ENCODE measurements at places on chromosomes 2 and 18.

GRCh38 chr2:224220586-224221255 is 181.2 kb downstream of the FAM124B start:
- no peak for DNase-seq

DNA sequence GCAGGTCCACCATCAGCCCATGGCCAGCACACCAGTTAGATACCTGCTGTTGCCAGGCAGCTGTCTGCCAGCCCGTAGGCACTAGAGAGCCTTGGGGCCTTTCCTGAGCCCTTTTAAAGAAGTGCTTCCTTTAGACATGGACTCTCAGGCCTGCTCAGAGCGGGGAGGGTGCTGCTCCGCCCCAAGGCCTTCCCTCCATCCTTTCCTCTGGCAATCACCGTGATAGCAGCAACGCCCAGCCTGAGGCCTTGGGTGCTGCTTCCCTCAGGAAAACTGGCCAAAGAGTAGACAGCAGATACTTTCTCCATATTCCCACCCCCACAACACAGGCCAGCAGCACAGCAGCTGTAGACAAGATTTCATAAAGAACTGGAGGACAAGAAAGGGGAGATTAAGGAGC is 22.3 kb upstream of the C1QL2 start:
- DNase-seq = no peak

DNA sequence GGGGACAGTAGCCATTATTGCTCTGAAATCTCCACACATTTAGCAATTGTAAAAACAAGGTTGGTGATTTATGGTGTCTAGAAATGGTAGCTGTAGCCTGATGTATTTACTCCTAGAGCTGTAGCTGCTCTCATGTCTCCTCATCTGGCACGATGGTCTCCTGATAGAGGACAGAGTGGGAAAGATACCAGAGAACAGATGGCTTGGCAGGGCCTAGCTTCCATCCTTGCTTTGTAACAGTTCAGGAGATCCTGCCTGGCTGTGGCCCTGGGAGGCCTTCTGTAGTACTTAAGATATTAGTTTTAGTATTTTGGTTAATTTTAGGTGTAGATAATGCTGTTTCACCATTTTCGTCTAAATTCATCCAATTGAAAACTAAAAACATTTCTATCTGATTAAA is 6.7 kb downstream of the ATG16L1 start:
- no peak for DNase-seq

- DNase-seq = no peak
Measured at GRCh38 chr2:70830366-70830765, 5.2 kb downstream of the CD207 start.

DNA sequence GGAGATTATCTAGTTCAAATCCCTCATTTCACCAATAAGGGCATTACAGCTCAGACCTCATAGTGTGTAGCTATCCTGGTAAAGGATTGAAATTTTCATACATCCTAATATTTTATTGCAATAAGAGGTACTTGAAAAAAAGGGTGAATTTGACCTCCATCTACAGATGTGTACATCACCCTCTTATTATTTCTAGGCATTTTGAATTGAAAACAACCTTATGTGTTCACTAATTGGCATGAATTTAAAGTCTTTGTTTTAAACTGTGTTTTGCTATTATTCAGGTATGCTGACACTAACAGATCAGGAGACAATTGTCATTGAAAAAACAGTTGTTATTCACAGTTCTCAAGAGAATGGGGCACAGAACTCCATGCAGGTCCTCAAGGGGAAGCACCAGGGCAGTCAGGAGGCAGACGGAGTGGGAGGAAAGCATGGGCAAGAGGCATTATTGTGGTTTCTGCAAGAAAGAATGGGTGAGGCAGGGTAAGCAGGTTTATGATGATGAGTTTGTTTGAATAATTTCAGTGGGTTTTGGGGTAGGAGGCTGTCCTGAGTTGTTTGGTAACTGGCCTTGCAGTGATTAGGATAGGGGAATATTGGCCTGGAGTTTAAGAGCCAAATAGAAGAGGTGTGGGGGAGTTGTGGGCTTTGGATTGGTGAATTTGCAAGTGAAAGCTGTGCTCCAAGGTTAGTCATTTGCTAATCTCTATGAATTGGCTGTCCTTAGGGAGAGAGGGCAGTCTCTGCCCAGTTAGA is 194.6 kb downstream of the GPD2 start:
- no peak for DNase-seq

GRCh38 chr2:203225423-203226039 is 13.3 kb upstream of the CYP20A1 start:
- DNase-seq = peak; percentile 27

DNA sequence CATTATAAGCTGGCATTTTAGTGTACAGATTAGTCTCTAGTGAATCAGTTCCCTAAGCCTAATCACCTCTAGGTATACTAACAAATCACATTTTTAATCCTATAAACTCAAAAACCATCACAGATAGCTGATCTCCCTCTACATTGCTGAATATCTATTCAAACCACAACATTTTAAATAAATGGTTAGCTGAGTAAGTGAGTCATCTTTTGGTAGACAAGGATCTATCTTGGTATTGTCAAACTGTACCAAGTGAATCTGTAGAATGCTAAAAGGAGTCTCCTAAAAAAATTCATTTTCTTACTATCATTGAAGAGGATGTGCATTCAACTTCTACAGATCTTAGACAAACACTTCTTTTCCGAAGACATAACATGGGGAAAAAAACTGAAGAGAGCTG is 40.7 kb downstream of the INO80D start:
- DNase-seq = no peak

DNA sequence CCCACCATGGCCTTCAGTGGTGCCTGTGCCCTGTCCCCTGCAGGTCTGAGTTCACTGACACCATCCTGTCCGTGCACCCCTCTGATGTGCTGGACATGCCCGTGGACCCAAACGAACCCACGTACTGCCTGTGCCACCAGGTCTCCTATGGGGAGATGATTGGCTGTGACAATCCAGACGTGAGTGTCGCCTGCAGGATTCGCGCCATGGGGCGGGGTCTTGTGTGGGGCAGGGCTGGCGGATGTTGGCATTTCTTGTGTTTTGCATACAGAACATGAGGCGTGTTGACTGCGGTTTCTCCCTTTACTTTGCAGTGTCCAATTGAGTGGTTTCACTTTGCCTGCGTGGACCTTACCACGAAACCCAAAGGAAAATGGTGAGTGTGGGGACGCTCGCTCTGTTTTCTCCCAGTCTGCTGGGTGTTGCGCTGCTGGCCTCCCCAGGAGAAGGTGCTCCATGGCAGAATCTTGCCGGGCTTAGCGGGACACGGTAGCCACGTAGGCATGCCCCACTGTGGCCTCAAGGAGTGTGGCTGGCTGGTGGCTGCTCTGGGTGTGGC is 11.5 kb upstream of the D2HGDH start:
- no peak for DNase-seq

DNA sequence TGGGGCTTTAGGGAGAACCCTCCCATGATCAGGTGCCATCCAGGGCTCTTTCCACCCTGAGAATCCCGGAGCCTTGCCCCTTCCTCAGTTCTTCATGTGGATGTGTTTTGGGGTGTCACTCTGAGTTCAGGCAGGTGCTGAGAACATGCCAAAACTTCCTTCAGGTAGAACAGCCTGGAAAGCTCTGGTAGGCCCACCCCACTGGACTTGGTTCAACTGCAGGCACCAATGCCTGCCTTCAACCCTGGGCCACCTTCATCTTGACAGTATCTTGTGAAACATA is 85.8 kb downstream of the EPAS1 start:
- no peak for DNase-seq

DNA sequence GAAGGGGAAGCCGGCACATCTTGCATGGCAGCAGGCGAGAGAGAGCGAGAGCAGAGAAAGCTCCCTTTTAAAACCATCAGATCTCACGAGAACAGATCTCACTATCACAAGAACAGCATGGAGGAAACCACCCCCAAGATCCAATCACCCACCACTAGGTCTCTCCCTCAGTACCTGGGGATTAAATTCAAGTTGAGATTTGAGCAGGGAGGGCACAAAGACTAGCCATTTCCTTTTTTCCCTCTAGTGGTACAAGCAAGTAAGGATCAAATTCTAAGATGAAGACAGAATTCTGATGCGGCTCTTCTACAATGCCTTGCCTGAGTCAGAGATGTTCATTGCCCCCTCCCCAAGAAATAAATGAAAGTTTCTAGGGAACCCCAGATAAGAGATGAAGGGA is 45.6 kb upstream of the ANKRD44 start:
- no peak for DNase-seq

All from cardiac muscle cell (in vitro differentiated cells and primary cell).